ENCODE measurements at places on chromosomes 12 and 14.

DNA sequence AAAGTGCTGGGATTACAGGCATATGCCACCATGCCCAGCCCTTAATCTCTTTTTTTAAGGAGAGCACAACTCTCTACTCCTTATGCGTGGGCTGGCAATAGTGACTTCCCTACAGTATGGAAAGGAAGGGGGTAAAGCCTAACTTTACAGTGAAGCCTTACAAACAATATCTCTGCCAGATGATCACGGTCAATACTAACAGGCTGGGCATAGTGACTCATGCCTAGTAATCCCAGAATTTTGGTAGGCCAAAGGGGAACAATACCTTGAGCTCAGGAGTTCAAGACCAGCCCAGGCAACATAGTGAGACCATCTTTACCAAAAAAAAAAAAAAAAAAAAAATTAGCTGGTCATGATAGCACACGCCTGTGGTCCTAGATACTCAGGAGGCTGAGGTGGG is 5.6 kb downstream of the PYM1 start:
- DNase-seq, result no peak

DNA sequence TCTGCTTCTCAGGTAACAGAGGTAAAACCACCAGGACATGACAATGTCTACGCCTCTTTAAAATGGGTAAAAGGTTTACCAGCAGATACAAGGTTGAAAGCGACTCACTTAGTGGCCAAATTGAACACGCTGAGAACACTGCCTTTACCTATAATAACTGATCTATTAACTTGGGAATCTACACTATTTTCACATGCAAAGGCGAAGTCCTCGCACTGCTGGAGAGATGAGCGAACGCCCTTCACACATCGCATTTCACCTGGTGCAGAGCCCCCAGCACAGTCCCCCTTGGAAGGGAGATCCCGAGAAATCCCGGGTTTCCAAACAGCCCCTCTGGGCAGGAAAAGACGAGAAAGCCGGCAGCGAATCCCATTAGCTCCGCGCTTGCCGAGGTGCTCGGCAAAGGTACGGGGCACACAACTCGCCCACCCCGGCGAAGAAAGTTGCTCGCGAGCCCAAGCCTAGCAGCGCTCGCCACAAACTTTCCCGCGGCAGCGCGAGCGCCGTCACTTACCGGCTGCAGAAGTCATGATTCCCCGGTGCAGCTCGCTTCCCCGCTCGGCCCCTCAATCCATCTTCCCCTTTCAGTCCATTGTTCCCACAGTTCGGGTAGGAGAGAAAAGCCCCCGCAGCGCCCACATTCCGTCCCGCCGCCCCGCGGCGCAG is 423 bp downstream of the FGD6 start:
- no peak for DNase-seq

DNA sequence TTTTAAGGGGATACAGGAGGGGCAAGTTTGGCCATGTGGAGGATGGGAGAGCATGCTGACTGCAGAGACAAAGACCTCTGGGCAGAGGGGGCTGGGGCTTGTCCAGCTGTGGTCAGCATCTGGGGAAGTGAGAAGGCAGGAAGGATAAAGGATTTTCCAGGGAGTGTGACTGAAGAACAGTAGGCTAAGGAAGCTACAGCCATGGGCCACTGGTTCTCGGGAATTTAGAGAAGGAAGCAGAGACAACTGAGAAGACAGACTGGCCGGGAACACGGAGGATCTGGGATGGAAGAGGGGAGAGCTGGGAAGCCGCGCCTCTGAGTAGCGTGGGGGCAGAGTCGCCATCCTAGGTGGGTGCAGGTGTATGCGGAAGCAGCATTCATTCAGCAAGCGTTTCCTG is 7.0 kb upstream of the PGAM5 start:
- DNase-seq, result no peak

DNA sequence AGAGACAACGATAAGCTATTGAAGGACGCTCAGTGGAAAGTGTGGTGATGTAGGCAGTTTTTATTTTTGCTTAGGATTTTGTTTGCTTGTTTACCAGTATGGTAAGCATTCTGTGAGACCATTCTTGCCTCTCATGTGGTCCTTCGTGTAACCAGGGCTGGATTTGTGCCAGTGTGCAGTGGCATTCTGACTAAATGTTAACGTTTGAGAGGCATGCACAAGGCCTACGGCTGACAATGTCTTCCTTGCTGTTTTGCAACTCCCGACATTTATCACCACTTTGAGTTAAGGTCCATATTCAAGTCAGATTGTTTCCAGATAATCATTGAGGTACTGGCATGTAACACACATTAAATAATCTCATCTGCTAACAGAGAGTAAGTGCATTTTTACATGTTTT is 102.3 kb upstream of the BCAT1 start:
- DNase-seq, result no peak

- DNase-seq, result no peak
These were observed 826 bp downstream of the PRKCH start for GRCh38 chr14:61322011-61322798.

DNA sequence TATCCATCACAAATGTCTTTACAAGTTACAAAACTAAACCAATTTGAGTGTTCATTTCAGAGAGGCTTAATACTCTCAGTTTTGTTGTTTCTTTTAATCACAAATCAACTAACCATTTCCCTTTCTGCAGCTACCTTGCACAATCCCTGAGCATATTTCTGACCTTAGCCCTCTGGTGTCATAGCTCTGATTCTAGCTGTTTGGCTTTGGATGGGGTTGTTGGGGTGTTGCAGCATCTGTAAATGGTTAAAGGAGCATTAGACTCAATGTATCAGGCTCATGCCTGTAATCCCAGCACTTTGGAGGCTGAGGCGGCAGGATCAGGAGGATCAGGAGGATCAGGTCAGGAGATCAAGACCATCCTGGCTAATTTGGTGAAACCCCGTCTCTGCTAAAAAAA is 461.4 kb downstream of the NRXN3 start:
- no peak for DNase-seq

DNA sequence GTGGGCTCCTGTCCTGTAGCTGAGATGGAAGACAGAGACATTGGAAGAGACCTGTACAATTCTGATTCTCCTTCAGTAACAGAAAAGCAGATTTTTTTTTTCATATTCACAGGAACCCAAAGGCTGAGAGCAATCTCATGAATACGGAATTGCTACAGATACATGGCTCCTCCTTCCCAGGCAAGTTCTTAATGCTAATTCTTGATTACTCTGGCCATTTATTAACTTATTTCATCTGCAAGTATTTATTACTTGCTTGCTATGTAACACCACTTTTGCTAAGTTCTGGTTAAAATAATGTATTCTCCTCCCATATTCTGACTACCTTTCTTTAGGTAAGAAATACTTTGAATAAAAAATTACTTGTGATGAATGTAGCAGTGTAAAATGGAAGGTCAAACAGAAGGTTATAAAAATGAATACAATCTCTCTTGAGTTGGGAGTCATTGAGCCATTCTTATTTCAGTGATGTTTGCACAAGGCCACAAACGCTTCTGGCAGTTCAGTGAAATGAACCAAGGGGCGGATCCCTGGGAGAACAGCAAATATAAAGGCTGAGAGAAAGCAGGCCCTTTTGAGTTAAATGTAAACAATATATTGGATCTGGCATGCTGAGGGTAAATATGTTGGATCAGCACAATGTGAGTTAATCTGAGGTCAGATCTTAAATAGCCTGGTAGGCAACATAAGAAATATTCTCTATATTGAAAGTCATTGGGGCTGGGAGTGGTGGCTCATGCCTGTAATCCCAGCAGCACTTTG is 37.6 kb downstream of the MUCL1 start:
- no peak for DNase-seq

- no peak for DNase-seq
These were observed 15.0 kb downstream of the SRP54 start for GRCh38 chr14:34997762-34998161.

DNA sequence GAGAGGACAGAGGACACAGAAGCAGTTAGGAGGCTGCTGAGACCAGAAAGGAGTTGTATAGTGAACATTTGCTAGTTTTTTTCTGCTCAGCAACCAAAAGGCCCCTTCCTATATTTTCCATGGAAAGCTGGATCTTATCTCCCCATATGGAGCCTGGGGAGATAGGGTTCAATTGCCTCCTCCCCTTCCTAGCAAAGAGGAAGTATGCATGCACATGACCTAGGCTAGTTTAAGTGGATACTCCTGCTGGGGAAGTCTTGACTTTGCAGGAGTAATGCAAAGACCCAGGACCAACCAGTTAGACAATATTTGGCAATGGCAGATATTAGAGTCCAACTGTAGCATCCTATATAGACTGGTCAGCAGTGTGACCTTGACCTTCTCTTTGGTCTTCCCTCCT is 15.1 kb downstream of the CHD8 start:
- DNase-seq, result peak; percentile 48

DNA sequence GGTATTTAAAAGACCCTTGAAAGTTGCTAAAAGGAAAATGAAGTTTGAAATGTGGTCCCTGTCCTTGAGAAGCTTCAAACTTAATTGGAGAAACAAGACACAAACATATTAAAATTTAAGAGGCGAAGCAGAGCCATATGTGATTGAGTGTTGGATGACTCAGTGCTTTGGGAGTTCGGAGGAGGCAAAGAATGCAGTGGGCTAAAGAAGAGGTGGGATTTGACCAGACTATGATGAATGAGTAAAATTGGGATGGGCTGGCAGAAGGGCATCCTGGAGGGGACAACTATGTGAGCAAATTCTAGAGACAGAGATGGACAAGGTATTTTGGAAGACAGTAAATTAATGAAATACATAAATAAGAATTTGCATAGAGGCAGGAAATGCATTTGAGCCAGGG is 358.6 kb downstream of the EGLN3 start:
- DNase-seq, result no peak

DNA sequence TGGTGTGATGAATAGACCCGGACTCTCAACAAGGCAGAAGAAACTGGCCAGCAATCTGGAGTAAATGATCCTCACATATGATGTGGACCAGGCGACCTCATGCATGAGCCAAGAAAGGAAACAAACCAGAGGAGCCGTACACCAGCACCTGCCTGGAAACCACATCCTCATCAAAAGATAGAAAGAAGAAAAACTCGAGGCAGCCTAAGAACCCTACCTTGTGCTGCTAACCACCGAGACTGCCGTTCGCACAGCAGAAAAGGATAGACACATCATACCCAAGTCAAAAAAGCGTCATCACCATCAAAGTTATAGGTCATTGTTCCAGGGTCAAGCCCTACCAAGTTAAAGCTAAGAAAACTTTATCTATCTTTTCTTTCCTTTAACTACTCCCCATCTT is 66.7 kb downstream of the RESF1 start:
- no peak for DNase-seq

DNA sequence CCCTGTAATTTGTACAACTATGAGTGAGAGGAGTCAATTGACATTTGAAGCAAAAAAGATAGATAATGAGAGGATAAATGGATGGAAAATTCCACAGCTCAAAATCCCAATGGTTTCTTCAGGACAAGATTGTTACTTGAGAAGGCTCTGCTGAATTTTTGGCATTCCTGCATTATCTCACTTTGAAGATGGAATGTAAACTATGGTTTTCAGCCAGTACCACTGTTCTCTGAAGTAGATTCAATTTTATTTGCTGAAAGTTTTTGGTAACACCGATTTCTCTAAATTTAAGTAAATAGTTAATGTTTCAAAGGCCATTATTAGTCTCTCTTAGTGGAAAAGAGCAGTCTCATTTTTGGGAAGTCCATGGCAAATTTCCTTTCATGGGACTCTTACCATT is 121.9 kb upstream of the SLC38A2 start:
- DNase-seq, result no peak

GRCh38 chr14:31487886-31488285 is at the start of gene GPR33:
Gene GPR33, minus strand, starts transcription at chr14:31488039. Its CDS starts 4,074 bp downstream, at chr14:31483965.
- no peak for DNase-seq

GRCh38 chr14:45065540-45065939 is 18.4 kb upstream of the PRPF39 start:
- no peak for DNase-seq

DNA sequence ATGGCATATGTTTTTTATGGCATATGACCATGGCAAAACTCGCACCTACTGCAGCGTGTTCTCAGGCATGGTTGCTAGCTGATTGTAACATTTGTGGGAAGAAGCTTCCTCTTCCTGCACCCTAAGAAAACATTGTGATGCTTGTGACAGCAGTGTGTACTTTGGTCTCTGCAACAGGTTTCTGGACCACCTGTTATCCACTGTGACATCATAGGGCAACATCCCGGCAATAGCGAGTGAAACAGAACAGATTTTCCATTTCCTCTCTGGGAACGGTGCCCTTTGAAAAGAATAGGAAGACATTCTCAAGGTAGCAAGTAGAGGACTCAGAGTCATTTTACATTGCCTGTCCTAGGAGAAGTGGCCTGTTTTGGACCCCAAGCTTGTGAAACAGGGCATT is 135.4 kb upstream of the TRHDE start:
- DNase-seq, result no peak

DNA sequence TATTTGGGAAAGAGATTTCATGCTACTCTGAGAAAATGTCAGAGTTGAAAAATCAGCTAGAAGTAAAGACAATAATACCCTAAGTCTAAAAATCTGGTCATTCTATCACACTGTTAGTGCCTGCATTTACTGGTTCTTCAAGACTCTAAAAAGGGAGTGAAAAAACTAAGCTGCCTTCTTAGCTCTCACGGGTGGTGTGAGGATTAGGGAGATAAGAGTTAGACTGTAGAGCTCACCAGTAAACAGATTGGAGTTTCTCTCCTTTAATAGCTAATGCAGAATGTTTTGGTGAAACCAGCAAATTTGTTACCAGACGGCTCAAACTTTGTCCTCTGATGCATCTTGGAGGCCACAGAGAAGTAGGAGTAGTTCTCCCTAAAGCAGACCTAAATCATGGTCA is 135.0 kb upstream of the OTX2 start:
- no peak for DNase-seq

DNA sequence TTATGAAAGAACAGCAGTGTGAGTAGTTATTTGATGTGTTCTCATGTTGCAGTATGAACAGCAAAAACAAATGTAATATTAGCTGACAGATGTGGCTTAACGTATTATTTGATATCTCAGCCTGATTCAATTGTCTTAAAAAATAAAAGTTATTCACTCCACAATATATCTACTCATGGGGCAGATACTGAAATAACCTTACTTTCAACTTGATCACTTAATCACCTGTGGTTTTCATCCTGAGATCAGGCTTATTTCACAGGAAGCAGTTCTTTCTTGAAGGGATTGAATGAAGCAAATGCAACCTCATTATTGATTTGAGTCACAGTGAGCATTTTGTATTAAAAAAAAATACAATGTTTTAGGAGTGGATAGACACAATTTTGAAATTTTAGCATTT is 90.3 kb downstream of the AKAP6 start:
- no peak for DNase-seq

All from Kasumi-1 (cell line).